ENCODE measurements at places on chromosomes 11 and 22.

DNA sequence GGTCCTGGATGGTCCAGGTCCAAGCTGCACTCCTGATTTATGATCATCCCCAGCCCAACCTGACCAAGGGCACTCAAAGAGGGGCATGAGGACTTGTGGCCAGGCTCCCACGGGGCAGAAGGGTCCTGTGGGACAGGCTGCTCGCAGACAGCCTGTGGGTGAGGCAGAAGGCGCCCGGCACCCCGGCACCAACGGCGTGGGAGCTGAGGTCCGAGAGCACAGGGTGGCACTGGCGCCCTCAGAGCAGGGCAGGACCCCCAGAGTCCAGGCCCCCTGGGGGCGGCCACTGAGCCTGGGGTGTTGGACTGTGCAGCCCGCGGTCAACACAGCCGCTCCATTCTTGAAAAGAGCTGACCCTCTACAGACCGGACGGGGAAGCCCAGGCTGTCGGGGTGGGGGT lies 3.3 kb downstream of the IL17REL start:
- DNase-seq = no peak

DNA sequence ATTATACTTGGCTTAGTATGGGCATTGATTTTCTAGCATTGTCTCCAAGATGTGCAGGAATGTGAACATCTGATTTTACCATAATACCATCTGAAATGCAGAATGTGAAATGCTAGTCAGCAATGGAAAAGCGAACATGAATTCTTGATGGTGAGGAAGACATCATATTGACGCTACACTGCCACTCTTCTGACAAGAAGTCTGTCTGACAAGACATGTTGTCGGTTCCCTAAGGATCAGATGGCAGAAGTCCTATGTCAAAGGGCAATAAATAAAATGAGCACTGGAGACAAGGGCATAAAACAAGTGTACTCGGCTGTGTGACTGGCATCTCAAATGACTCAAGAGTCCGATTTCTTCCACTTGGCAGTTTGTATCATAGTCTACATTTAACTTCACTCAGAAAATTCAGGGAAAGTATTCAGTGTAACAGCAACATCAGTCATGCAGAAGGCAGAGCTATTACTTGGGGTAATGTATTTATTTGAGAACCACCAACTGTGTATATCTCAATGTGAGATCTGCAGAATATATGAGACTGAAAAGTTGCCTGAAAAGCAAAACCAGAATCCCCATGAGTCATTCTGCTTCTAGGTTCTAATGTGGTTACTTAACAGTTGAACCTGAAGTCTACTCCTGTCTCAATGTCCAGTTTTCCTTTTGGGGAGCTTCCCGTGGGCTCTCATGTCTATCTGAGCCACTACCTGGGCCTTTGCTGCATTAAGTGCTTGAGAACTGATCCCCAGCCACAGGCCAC lies 51.5 kb downstream of the SLC17A6 start:
- DNase-seq = no peak

GRCh38 chr22:50084080-50084477 lies 1.1 kb downstream of the MLC1 start:
- DNase-seq = no peak

GRCh38 chr11:75152651-75153427 lies 1.9 kb downstream of the SLCO2B1 start:
- DNase-seq = no peak

- no peak for DNase-seq
Observed at GRCh38 chr11:91998481-91998880, 226.1 kb upstream of the FAT3 start.

DNA sequence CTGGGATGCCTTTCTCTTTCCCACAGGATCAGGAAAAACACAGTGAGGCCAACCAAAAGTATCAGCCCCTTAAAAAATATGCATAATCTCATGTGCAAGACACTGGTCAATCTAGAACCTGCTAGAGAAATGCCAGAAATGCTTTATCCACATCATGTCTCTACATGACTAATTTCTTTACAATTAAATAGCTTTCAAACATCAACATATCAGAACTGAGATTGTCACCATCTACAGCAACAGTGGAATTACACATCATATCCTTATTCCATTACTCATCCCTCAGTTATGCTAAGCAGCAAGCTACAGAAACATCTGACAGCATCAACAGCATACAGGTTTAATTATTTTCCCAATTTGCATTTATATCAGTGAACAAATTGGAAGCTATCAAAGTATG lies 78.8 kb downstream of the DDIAS start:
- no peak for DNase-seq

- no peak for DNase-seq
Observed at GRCh38 chr22:19130959-19131684, at the start of gene TSSK2. Gene TSSK2, plus strand, starts transcription at chr22:19131308. Its CDS starts 92 bp downstream, at chr22:19131400.

- DNase-seq = no peak
Observed at GRCh38 chr11:70421123-70421522, 22.8 kb downstream of the CTTN start.

GRCh38 chr11:14309425-14310192 lies 49.4 kb downstream of the RRAS2 start:
- no peak for DNase-seq

DNA sequence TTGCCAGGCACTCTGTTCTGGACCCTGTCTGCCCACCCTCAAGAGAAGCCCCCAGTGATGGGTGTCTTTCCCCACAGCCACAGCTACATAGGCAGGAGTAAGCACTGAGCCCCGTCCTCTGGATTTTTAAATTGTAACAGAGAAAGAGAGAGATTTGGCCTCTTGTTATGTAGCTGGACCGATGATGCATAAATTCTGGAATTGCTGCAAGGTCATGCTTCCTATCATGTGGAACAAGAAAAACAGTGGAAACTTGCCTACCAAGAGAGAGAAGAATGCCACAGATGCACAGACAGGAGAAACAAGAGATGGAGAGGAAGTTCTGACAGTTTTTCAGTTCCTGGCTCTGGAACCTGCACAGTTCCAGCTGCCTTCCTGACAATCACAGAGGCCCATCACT lies 150.2 kb downstream of the ETS1 start:
- no peak for DNase-seq

DNA sequence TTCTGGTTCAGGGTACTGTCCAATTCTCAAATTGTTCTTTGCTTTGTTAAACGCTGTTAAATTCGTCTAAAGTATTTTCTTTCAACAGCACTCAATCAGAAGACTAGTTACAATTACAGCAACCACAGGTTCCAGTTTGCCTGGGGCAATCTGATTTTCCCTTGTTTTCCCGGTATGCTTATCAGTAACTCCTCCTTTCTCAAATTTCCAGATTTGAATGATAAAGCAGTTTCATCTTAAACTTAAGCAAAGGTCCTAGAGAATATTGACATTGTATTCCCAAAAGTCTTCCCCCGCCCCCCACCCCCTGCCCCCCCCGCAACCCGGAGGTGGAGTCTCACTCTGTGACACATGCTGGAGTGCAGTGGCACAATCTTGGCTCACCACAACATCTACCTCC lies 10.5 kb upstream of the USP28 start:
- DNase-seq = no peak

- DNase-seq = no peak
Observed at GRCh38 chr22:37943136-37943824, 10.1 kb downstream of the C22orf23 start.

GRCh38 chr11:47411884-47412746 lies 3.7 kb downstream of the SLC39A13 start:
- DNase-seq = no peak

- no peak for DNase-seq
Observed at GRCh38 chr11:119101759-119102423, at the start of gene DPAGT1. Gene DPAGT1, minus strand, starts transcription at chr11:119101853. Its CDS starts 198 bp downstream, at chr11:119101655.

DNA sequence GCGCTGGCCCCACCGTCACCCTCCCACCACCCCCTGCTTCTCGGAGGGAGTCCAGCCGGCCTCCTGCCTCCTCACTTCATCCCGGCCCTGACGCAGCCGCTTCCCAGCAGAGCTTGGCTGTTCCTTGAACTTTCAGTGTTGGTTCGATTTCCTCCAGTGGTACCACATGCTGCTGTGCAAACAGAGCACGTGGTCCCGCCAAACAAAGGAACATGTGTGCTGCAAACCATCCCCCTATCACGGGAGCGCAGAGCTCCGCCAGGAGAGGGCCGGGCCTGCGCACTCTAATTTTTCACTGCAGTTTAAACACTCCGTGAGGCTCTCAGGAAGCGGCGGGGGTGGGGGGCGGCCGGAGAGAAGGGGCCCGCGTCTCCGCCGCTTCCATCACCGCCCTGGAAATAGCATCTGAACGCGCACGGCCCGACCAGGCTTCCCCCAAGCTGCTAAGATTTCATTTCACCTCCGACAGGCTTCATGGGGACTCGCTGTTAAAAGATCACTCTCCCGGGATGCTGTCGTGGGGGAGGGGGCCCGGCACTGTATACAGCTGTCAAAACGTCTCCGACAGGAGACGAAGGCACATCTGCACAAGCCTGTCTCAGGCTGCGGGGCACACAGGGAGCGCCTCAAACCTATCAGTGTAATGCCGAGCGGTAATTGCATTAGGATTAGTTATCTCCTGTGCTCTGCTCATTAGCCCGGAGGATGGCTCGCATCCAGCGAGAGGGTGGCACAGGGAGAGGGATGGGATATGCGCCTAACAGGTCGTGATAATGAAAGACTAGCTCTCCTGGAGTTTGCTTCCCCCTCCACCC lies 269.9 kb upstream of the SORL1-AS1 start:
- DNase-seq = no peak

DNA sequence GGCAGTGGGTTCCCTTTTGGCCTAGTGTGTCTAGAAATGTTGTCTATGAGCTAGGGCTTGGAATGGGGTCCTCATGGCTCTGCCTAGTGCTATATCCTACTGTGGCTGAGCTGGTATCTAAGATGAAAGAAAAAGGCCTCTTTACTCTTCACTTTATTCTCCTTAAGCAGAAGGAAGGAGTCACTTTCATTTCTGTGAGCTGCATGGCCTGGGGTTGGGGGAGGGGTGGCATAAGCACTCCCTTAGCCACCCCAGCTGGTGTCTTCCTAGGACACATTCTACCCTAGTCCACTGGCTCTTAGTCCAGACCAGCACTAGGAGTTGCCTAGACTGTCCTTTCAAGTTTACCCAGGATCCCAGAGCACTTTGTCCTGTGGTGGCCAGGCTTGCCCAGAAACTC lies 1148.9 kb upstream of the CNTN5 start:
- DNase-seq = no peak

- no peak for DNase-seq
Observed at GRCh38 chr11:104090767-104091166, 54.3 kb downstream of the DDI1 start.

DNA sequence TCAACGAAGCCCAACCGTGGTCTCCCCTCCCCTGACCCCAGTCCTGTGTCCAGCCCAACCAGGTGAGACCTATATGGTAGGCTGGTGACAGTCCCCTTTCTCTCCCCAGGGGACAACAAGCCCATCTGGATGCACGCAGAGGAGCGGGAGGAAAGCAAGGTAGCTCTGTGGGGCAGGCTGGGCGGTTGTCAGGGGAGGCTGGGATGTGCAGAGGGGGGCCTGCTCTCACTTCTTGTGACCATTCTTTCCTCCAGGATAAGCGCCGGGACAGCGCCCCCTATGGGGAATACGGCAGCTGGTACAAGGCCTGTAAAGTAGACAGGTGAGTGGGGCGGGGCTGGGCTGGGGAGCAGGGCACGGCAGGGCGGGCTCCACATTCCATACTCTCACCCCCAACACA lies 3.5 kb upstream of the RAB1B start:
- no peak for DNase-seq

- no peak for DNase-seq
Observed at GRCh38 chr11:126920833-126921232, 79.7 kb downstream of the KIRREL3 start.

GRCh38 chr11:13174090-13174489 lies 103.5 kb upstream of the BMAL1 start:
- DNase-seq = no peak

- no peak for DNase-seq
Observed at GRCh38 chr11:72229925-72230763, 5.6 kb downstream of the INPPL1 start.

- DNase-seq = no peak
Observed at GRCh38 chr22:21727768-21728167, 7.8 kb downstream of the YPEL1 start.

DNA sequence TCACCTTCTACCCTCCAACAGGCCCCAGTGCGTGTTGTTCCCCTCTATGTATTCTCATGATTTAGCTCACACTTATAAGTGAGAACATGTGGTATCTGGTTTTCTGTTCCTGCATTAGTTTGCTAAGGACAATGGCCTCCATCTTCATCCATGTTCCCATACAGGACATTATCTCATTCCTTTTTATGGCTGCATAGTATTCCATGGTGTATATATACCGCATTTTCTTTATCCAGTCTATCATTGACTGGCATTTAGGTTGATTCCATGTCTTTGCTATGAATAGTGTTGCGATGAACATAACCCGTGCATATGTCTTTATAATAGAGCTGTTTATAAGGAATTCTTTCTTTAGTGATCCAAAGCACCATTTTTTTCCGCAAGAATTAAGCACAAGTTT lies 28.5 kb upstream of the TLCD5 start:
- no peak for DNase-seq

- DNase-seq = no peak
Observed at GRCh38 chr11:93541884-93542810, 1.0 kb downstream of the SMCO4 start.

DNA sequence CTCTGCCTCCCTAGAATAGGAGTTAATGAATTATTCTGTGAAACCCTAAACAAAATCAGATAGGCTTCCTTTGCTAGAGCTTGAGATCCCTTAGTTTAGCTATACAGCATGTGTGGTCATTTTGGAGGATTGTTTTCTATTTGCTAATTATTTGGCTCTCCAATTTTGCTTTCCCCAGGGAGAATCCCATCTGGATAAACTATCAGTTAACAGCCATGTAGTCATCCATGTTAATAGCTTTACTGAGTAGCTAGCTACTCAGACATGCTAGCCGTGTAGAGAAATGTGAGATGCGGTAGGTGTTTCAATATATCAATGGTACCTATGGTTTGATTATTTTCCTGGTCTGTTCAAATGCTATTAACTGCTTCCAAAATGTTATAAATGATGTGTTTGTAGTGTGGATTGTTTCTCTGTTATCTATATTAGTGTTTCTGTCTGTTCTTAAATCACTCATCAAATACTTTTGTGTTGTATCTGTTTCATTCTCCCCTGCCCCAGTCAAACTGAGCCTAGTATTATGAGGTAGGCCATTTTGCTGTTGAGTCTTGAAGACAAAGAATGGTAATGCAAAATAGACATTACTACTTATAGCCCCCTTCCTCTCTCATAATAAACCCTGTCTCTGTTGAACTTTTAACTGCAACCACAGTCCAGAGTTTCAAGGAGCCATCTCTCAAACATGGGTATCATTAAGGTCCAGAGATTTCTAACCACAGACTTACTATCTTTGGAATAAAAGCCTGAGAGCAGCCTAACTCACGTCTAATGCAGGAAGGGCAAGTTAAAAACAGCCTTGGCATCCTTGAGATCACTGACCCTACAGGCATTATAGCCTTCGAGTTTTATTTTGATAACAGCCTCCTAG lies 56.1 kb upstream of the GRAMD1B start:
- DNase-seq = no peak

- DNase-seq = no peak
Observed at GRCh38 chr22:50252082-50253045, 1.3 kb upstream of the HDAC10 start.

- DNase-seq = no peak
Observed at GRCh38 chr11:79101656-79102055, 339.2 kb downstream of the TENM4 start.

Measured in cortex of kidney (tissue), 1 donor.